ENCODE measurements at places on chromosomes 5 and 9. TPM values are rescaled to one million over a fixed set of nuclear protein-coding genes. Genes with fewer than 3 reads are reported as not detected.

- H3K4me1 ChIP-seq = peaks cover 5% of the 10 kb centered on the region
- DNase-seq = peak; percentile 98
- H3K36me3 ChIP-seq = peaks cover 14% of the 10 kb centered on the region
- H3K27ac ChIP-seq = no peak within 1 kb of the TSS
Measured at GRCh38 chr5:132490484-132491367, at the start of gene IRF1. Gene IRF1 (minus strand): TSS chr5:132490773. CDS start chr5:132489478, 1,295 bp downstream.

DNA sequence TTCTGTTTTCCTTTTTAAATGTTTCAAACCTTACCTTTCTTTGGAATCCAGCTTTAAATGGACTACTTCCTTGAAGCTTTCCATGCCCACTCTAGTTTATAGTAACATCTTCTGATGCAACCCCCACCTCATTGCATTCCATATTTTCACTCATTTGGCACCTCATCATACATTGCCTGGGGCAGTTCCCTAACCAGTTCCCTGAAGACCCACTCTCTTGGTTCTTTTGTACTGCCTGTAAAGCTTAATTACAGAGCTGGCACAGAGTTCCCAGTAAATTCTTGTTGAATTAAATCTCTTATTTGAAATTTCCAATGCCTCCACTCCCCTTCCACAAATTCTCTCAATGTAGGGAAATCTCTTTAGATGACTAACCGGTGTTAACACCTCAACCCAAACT is 257.2 kb downstream of the ARRDC3 start:
- H3K4me1 ChIP-seq = no peaks in the 10 kb centered on the region
- H3K4me3 ChIP-seq = no peak overlapping the region
- no peaks in the 10 kb centered on the region for H3K36me3 ChIP-seq
- DNase-seq = no peak
- H3K27me3 ChIP-seq = no peaks in the 10 kb centered on the region

DNA sequence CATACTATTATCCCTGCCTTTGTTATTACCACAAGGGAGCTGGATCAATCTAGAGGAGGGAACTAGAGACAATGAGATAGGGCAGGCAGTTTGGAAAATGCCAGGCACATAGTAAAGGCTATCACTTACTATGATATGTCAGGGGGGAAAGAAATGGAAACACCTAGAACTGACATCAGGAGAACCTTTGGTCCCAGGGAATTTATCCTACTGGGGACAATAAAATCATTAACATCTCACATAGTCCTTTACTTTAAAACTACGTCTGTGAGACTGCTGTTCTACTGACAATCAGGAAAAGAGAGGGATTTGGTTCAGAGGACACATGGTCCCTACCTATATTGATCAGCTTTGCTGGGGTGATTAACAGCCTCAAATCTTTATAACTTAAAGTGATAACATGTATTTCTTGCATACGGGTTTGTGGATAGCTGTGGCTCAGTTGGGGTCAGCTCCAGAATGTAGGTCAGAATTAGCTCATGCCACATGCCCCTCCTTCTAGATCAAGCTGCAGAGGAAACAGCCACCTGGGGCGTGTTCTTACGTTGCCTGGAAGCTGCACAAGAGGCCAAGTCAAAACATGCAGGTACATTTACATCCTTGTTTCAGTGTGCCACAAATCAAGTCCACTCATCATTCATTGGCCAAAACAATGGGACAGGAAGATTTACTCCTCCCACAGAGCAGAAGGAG is 43.9 kb upstream of the ALDOB start:
- H3K27ac ChIP-seq = no peak overlapping the region
- no peak for DNase-seq
- no peaks in the 10 kb centered on the region for H3K36me3 ChIP-seq
- peaks cover 8% of the 10 kb centered on the region for H3K27me3 ChIP-seq
- no peaks in the 10 kb centered on the region for H3K4me1 ChIP-seq
- H3K4me3 ChIP-seq = no peak overlapping the region

The C5orf52 gene
- total RNA-seq = not detected

The ZNF608 gene
- total RNA-seq = 129 TPM

The IFNA2 gene
- not detected for total RNA-seq

- H3K36me3 ChIP-seq = no peaks in the 10 kb centered on the region
- H3K27ac ChIP-seq = no peak overlapping the region
- no peak overlapping the region for H3K4me3 ChIP-seq
- H3K27me3 ChIP-seq = peaks cover 11% of the 10 kb centered on the region
- no peaks in the 10 kb centered on the region for H3K4me1 ChIP-seq
Measured at GRCh38 chr9:74783408-74783807, 104.3 kb downstream of the TRPM6 start.

The CDKN2B gene
- total RNA-seq = 7.0 TPM

- peak; percentile 73 for DNase-seq
- no peaks in the 10 kb centered on the region for H3K36me3 ChIP-seq
- peaks cover 40% of the 10 kb centered on the region for H3K27me3 ChIP-seq
- no peak overlapping the region for H3K4me3 ChIP-seq
Measured at GRCh38 chr9:137294091-137294680, 7.9 kb downstream of the NRARP start.

DNA sequence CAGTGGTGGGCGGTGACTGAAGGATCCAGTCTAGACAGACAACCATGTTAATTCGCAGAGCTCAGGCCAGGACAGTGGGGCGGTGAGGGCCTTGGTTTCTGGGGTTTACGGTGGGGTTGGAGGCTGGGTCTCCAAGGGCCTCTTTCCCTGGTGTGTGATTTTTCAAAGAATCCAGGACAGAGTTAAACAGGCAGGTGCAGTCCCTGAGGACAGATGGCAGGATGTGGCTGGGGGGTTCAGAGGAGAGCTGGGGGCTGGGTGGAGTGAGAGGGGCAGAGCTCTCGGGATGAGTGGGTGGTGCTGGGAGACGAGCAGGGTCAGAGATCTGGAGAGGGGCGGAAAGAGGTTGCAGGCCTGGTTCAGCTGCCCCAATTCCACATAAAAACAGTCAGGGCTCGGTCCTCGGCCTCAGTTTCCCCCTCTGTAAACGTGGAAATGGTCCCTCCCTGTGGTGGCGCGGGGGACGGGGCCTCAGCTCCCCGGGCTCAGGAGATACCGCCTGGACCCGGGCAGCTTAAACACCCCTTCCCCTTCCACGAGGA is 145.9 kb downstream of the GAPVD1 start:
- no peak for DNase-seq
- H3K27ac ChIP-seq = no peak overlapping the region
- H3K4me1 ChIP-seq = no peaks in the 10 kb centered on the region

The SPINK13 gene
- total RNA-seq = not detected

DNA sequence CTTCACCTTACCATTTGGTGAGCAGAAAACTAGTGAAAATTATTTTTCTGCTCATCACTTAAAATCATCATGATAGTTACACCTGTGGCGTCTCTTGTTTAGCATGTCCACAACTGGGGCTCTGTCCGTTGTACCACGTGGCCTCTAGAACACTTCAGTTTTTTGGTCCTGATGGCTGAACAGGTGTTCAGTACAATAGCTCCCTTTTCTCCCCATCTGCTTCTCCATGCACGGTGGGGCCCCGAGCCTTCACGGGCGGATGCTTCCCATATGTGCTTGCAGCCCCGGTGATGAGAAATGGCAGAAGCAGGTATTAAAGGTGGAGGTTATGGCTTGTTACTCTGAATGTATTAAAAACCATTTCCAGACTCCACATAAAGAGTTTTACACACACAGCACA is 304.1 kb downstream of the CWC27 start:
- peaks cover 5% of the 10 kb centered on the region for H3K4me1 ChIP-seq
- no peak overlapping the region for H3K27ac ChIP-seq
- DNase-seq = no peak
- no peak overlapping the region for H3K4me3 ChIP-seq
- H3K27me3 ChIP-seq = no peaks in the 10 kb centered on the region

DNA sequence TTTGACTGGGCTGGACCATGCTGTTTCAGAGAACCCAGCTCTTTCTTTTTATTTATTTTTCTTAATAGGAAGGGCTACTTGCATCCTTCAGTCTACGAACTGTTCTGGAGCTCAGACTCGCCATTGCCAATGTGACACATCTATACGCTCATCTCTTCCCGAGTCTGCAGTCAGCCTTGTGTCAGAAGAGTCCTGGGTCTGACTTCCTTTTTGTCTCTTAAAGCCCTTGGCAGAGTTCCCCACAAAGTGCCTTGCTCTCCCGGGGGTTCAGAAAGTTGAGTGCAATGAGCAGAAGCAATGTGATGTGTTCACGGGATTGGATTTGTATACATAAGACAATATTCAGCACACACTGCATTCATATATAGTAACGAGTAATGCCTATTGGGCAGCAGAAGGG is 140.4 kb downstream of the ATPSCKMT start:
- no peak overlapping the region for H3K4me3 ChIP-seq
- H3K36me3 ChIP-seq = no peaks in the 10 kb centered on the region
- DNase-seq = no peak
- no peaks in the 10 kb centered on the region for H3K4me1 ChIP-seq
- no peak overlapping the region for H3K27ac ChIP-seq

- H3K27ac ChIP-seq = no peak overlapping the region
- no peaks in the 10 kb centered on the region for H3K4me1 ChIP-seq
- DNase-seq = no peak
- H3K4me3 ChIP-seq = no peak overlapping the region
- peaks cover 6% of the 10 kb centered on the region for H3K27me3 ChIP-seq
Measured at GRCh38 chr5:36396640-36397039, 94.9 kb upstream of the RANBP3L start.

The SPRY4 gene
- 69.8 TPM for total RNA-seq

DNA sequence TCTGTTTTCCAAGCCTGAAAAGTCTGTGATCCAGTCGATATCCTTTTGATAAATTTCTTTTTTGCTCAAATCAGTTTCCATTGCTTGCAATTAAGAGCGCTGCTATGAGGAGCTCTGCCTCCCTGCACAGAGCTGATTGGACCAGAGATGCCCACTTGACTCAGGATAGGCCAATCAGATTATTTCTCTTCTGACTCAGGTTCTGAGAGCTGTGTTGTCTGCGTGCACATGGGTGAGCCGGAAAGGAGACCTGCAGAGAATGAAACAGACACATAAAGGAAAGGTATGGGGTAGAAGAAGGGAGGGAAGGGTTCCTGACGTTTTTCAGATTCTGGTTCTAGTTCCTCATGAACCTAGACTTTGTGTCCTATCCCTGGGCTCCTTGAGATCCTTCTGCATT is 15.8 kb upstream of the FABP6 start:
- H3K4me1 ChIP-seq = peaks cover 5% of the 10 kb centered on the region
- H3K27me3 ChIP-seq = no peaks in the 10 kb centered on the region
- H3K27ac ChIP-seq = no peak overlapping the region
- no peak for DNase-seq
- no peak overlapping the region for H3K4me3 ChIP-seq
- H3K36me3 ChIP-seq = no peaks in the 10 kb centered on the region

DNA sequence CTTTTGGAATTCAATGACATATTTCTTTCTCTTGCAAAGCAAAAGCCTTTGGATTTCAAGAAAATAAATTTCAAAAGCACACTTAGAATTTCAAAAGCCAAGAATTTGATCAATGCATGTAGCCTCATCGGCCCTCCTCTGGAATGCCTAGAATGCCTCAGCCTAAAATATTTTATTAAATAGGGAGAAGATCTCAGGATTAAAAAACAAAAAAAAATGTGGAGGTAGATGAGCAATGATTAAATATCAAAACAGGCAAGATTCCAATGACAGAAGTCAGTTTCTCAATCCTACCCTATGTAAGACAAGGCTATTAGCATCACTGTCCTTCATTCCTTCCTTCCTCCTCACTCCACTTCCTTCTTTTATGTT is 169.0 kb downstream of the CDH6 start:
- H3K4me1 ChIP-seq = no peaks in the 10 kb centered on the region
- no peak for DNase-seq
- H3K27ac ChIP-seq = no peak overlapping the region
- no peaks in the 10 kb centered on the region for H3K27me3 ChIP-seq
- no peaks in the 10 kb centered on the region for H3K36me3 ChIP-seq

The MOB3B gene
- 5.4 TPM for total RNA-seq

The SLC22A4 gene
- total RNA-seq = not detected

All from endodermal cell (in vitro differentiated cells).